Brain (organoid and tissue), 16 donors: ENCODE measurements at places on chromosomes 2 and 18.
A peak's percentile ranks its signal among the peaks of the same experiment; 100 is the strongest.

DNA sequence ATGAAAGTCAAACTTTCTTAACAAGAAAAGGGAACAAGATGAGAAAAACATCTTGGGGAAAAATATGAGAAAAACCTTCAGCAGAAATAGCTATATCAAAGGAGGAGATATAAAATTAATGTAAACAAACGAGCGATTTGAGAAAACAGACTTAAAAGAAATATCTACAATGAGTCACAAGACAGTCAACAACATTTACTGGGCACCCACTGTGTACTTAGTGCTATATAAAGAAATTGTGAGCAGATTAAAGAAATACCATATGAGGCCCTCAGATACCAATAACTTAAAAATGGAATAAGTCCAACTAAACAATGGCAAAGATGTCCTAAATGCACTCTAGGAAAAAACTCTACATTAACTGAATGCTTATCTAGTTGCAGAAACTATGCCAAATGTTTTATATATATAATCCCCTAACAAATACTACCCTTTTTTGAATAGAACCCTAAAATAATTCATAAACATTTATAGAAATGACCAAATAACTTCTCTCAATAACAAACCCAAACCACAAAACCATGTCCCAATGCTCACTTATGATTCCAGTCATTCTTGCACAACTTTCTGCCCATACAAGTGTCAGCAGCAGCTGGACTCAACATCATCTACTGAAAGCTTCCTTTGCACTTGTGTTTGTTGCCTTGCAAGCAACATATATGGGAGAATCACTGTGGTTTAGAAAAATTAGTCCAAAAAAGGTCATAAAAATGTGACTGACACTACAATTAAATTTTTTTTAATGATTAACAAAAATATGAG is 83.5 kb downstream of the COBLL1 start:
- DNase-seq: no peak

DNA sequence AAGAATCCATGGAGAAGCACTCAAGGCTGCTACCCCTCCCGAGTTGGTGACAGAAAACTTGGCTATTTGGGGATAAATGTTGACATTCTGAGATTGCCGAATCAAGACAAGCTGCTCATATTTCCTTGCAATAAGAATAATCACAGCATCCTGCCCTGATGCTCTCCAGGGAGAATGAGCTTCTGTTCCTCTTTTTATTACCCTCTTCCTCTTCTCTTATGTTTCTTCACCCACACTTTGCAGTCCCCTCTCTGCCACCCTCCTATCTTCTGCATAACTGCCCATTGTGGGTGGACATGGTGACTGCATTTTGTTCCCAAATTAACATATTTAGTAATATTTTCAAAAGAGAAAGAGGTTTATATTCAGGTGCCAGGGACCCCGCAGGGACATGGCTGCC is 11.9 kb upstream of the MSGN1 start:
- no peak for DNase-seq

- no peak for DNase-seq
Observed at GRCh38 chr18:77035380-77036187, 97.0 kb downstream of the MBP start.

GRCh38 chr2:129331638-129332037 is 647.8 kb upstream of the RAB6C start:
- no peak for DNase-seq

- no peak for DNase-seq
Observed at GRCh38 chr18:41025666-41026065, 929.4 kb upstream of the PIK3C3 start.

DNA sequence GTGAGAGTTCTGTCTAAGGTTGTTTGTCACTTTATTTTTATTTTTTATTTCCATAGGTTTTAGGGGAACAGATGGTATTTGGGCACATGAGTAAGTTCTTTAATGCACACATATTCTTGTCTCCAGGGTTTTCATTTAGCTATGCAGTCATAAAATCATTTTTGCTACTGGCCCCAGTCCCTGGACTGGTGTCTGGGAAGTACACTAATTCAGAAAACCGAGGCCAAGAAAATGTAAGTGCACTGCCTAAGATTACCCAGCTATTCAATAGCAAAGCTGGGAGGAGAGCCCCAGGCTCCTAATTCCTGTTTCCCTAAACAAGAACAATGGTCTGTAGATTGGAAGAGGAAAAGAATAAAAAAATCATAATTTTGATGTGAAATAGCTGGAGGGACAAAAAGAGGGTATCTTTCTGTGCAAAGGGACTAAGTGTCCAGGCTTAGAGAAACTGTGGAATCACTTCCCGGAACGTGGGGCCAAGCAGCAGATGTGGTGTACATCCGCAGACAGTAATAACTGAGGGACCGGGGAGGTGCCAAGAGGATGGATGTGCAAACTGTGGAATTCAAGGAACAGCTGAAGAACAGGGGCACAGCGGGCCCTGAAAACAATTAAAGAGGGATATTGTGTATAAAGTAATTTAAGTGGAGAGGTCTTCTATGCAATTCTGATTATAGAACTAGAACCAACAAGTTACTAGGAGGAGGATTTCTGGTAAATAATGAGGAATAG is 236.3 kb downstream of the ACKR3 start:
- DNase-seq: peak; percentile 70

DNA sequence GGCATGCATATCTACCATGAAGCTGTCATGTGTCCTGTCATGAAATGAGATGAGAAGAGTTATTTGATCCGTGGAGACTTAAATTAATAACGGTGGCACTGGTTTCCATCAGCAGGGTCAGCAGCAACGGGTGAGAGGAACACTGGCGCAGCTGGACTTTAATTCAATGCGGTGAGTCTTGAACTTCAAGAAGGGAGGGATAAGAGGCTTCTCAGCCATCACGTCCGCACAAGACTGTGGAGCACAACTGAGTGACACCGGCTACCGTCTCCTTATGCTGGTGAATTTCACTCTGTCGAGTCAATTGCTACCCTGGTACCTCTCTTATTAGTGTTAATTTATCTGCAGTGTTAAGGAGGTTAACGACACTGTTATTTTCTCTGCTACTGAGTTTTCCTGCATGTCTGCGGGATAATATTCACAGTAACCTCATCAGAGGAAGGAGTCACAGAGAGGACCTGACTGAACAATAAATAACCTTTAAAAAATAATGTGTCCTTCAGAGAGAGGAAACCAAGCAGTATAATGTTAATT is 236.8 kb downstream of the EPHA4 start:
- peak; percentile 89 for DNase-seq

GRCh38 chr2:64015898-64016297 is 3.3 kb downstream of the VPS54 start:
- DNase-seq: no peak

GRCh38 chr18:23053776-23054457 is 81.4 kb upstream of the CABLES1 start:
- peak; percentile 30 for DNase-seq

- DNase-seq: peak; percentile 74
Observed at GRCh38 chr2:75403991-75404428, 156.7 kb downstream of the EVA1A start.

GRCh38 chr2:86783615-86784339 is 6.9 kb downstream of the CD8A start:
- DNase-seq: no peak

DNA sequence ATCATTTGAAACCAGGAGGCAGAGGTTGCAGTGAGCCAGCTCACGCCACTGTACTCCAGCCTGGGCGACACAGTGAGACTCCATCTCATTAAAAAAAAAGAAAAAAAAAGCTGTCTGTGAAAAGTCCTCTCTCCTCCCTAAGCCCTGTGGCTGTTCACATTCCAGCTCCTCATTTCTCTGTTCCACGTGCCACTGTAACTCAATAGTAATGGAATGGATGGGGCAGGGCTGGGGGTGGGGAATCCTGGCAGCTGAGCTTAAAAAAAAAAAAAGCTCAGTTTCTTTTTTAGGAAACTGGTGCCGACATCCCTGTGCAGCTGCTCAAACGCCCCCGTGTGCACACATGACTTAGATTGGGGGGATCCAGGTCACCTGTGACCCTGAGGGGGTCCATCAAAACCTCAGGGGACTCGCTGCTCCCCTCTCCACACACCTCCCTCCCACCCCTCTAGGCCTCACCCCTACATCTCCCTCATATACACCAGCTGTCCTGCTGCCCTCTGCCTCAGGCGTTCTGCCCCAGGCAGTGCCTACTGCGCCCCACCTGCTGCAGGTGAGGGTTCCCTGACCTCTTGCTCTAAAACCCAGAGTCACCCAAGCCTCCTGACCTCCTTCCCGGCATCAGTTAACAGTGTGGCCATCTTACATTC is 255.4 kb downstream of the AGAP1 start:
- DNase-seq: no peak

DNA sequence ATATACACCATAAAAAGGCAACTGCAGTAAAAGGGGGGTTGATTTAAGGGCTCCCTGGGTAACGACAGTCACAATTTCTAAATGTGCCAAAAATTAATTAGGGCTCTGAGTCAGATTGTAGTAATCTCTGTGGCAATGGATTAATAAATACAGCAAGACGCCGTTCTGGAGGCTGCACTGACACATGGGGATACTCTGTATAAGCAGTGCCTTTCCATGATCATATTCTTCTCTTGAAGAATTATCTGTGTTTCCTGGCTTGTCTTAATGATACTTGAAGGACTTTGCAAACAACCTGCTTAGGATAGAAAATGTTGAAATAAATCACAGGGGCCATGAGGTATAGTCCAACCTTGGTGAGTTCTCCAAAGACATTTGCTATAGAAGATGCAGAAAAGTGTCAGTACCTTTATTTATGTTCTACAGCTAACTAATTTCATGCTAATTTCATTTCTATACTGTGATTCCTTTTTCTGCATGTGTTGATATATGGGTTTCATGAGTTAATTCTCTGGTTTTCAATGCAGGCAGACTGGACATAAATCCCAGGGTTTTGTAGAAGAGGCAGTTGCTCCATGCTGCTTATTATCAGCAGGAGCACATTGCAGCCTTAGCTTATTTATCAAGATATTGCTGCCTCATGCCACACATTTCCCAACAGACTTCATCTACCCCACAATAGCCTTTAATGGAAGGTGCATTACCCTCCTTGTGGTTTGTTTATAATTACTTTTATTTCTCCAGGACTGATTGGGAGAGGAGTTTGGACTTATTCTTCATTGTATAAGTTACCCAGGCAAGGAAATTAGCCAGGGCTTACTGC is 54.8 kb downstream of the HNMT start:
- no peak for DNase-seq

GRCh38 chr2:178273787-178274360 is 79.6 kb downstream of the OSBPL6 start:
- DNase-seq: no peak

- DNase-seq: peak; percentile 83
Observed at GRCh38 chr18:48902023-48902855, 48.5 kb downstream of the SMAD7 start.
